Activated CD4-positive, alpha-beta T cell treated with anti-CD3 and anti-CD28 coated beads for 36 hours (primary cell): ENCODE measurements at places on chromosomes 11 and 22. TPM values are rescaled to one million over a fixed set of nuclear protein-coding genes. Genes with fewer than 3 reads are reported as not detected.

The DMC1 gene
- 18.9 TPM for total RNA-seq

The CENPM gene
- 65.2 TPM for total RNA-seq

The ARVCF gene
- total RNA-seq: 1.3 TPM

The ELMOD1 gene
- not detected for total RNA-seq

The ELFN2 gene
- 0.25 TPM for total RNA-seq

The CDCA5 gene
- 111 TPM for total RNA-seq

The IL17REL gene
- 0.16 TPM for total RNA-seq

The GLB1L2 gene
- total RNA-seq: 4.2 TPM

The DYNC2H1 gene
- total RNA-seq: 1.9 TPM

The TPCN2 gene
- total RNA-seq: 10.4 TPM

The LYVE1 gene
- not detected for total RNA-seq

The LRRC74B gene
- not detected for total RNA-seq

The DRD4 gene
- total RNA-seq: 0.30 TPM

The KCNC1 gene
- not detected for total RNA-seq

The LINC01488 gene
- total RNA-seq: not detected

DNA sequence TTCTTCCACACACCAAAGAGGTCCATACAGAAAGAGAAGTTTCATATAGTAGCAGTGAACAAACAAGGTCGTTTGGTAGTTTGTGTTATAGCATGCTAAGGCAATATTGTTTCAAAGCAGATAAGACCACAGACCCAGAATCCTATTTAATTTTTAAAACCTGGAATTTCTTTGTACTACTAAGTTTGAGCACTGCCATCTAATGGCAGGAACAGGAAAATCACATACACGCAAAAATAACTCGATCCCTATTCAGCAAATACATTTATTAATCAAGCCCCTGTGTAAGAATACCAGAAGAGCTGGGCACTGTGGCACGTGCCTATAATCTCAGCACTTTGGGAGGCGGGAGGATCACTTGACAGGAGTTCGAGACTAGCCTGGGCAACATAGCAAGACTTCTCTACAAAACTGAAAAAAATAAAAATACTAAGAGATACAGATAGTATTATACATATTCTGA lies 2.9 kb upstream of the BTBD10 start:
- DNase-seq: no peak

GRCh38 chr11:123206791-123207434 lies 11.9 kb upstream of the CLMP start:
- no peak for DNase-seq

GRCh38 chr22:22048981-22049531 lies 66.5 kb upstream of the TOP3B start:
- no peak for DNase-seq

- DNase-seq: peak; percentile 44
Measured at GRCh38 chr22:45007391-45008185, 2.2 kb downstream of the PHF21B start.

- DNase-seq: peak; percentile 27
Measured at GRCh38 chr11:109864151-109864661, 229.0 kb upstream of the ZC3H12C start.

DNA sequence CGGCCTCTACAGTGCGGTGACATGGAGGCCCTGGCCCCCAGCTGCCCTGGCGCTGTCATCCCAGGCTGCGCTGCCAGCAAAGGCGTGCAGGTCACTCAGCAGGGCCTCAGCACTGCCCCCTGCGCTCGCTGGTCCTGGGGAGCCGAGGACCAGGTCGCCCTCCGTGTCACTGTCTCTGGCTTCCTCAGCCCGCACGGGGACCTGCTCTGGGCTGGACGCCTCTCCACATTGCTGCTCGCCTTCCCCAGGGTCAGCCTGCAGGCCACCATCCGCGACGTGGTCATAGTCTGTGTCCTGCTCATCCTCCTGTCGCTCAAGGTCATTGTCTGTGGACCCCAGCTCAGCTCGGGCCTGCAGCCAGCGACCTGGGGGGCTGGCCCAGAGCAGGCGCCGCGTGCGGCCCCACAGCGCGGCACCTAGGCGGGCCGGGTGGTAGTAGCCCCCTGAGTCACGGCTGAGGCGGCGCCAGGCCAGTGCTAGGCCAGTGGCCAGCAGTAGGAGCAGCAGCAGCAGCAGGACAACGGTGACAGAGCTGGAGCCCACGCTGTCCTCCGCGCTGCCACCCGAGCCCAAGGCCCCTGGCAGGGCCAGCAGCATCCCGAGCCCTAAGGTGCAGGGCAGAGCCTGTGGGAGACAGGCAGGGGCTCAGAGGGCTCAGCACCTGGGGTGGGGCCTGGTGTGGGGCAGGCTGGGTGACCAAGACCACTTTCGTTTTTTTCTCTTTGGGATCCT lies 1.6 kb downstream of the PTPRCAP start:
- peak; percentile 21 for DNase-seq

- no peak for DNase-seq
Measured at GRCh38 chr11:117701781-117702180, 95.2 kb downstream of the DSCAML1 start.

- DNase-seq: no peak
Measured at GRCh38 chr11:17767914-17768313, 33.3 kb downstream of the KCNC1 start.

GRCh38 chr11:115637599-115638241 lies 133.5 kb upstream of the CADM1 start:
- no peak for DNase-seq

- no peak for DNase-seq
Measured at GRCh38 chr22:37549704-37550059, 10.6 kb upstream of the CDC42EP1 start.

GRCh38 chr11:130050257-130050656 lies 19.4 kb upstream of the APLP2 start:
- no peak for DNase-seq

DNA sequence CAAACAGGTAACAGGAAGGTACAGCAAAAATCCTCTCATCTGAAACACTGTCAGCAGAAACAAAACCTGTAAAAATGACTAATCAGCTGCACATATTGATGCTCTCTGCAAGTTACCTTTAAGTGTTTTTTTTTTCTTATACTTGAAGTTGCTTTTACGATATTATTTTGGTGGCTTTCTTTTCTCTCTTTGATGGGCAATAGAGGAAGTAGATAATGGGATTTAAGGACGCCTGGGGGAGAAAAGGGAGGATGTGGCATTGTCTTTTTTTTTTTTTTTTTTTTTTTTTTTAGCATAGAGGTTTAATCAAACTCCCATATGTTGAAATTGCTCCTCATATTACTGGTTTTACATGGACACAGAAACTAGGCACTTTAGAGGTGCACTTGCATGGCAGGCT lies 11.4 kb upstream of the ADSL start:
- DNase-seq: no peak

DNA sequence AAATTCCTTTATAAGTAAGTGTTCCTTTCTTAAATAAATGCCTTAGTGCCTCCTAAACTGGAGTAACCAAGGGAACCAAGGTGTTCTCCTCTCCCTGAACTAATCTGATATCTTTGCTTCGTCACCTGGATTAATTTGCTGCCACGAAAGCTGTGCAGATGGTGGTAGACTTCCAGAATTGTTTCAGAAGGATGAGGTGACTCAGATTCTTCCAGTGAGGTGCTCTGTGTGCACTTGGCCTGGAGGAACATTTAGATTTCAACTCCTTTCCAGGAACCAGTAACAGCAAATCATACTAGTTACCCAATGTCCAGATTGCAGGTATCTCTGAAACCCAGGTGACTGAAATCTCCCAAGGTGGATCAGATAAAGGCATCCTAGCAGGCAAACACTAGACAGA lies 181.9 kb downstream of the FAT3 start:
- no peak for DNase-seq

- DNase-seq: no peak
Measured at GRCh38 chr11:38950867-38951266, 2352.8 kb upstream of the RAG2 start.

DNA sequence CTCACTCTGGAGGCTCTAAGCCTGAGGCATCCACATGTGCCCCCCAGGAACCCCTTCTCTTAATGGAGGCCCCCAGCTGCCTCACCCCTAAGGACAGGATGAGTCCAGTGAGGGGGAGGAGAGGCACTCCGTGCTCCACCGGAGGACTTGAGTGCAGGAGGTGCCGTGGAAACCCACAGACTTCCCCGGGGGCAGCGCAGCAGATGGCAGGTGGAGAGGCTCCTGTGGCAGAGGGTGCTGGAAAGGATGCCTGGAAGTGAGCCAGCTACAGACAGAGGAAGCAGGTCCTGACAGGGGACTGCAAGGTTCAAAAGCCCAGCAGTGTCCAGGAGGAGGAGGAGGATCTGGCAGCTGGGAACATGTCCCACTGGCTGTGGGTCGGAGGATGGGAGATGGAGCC lies 1384.0 kb downstream of the TBC1D22A start:
- no peak for DNase-seq

DNA sequence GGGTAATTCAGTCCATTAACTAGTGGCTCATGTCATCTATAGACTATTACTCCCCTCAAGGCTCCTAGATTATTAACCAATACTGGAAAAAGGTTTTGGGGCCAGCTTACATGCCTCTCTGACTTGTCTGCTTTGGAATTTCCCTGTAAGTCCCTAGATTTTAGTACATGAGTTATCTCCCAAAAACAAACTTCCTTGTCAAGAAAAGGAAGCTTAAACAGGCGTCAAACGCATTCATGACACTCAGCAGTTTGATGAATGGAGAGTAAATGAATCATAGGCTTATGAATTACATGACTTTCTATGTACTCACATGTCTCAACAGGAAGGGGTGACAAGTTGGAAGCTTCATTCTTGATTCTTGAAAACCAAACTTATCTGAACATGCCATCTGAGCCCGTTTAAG lies 70.8 kb downstream of the BLID start:
- no peak for DNase-seq

- no peak for DNase-seq
Measured at GRCh38 chr22:28283068-28283654, 364.1 kb upstream of the PITPNB start.

- DNase-seq: no peak
Measured at GRCh38 chr11:62513626-62514025, 33.0 kb downstream of the AHNAK start.

GRCh38 chr11:33618956-33619355 lies 81.7 kb downstream of the C11orf91 start:
- DNase-seq: no peak

- no peak for DNase-seq
Measured at GRCh38 chr11:11960687-11961086, 47.7 kb downstream of the DKK3 start.

DNA sequence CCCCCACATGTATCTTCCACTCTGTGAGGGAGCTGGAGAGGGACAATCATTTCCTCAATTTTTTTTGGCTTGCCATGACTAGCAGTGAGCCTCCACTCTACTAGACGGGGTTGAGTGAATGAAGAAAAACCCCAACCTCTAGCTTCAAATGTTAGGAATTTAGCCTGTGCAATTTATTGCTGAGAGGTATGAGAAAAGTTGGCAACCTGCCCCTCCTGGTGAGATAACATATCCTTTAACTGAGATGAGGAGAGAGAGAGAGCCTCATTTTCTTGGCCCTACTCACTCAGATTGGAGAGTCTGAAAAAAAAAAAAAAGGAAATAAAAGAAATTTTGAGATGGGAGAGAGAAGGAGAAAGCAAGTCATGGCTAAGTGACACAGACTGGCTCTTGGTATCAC lies 218.2 kb upstream of the CARD18 start:
- DNase-seq: no peak

DNA sequence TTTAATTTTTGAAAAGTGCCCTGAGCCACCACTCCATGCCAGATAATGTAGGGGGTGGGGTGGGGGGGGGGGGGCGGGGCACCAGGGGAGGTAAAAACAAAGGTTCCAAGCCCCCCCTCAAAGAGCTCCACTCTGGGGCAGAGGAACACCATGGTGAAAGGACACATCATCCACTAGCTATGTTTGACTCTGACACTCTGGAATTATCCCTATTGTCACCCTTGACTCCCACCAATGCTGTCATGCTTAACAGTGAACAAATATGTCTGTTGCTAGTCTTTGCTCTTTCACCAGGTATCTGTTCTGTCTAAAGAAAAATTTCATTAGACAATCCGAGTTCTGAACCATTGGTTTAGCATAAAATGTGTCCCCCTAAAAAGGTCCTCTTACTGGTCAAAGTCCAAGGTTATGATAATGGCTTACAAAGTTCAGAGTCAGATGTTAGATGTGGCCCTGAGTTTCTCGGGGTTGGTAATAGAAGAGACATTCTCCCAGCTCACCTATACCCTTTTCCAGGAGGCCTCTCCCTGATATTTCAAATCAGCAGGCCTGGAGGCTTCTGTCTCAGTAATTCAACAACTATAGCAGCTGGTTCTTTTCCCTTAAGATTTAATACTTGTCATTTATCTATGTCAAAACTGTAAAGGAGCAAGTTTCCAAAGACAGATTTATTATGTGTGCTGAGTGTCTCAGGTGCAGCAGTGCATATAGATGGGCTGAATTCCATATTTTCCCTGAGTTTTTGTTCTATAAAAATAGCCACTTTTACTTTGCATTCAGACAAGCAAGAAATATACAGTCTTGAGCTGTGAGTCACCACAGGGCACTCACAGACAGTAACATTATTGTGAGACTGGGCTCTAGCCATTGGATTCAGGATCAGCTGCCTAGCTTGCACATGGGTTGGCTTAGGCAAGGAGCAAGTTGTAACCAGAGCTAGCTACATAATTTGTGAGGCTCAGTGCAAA lies 174.1 kb downstream of the CSNK2A3 start:
- DNase-seq: no peak

DNA sequence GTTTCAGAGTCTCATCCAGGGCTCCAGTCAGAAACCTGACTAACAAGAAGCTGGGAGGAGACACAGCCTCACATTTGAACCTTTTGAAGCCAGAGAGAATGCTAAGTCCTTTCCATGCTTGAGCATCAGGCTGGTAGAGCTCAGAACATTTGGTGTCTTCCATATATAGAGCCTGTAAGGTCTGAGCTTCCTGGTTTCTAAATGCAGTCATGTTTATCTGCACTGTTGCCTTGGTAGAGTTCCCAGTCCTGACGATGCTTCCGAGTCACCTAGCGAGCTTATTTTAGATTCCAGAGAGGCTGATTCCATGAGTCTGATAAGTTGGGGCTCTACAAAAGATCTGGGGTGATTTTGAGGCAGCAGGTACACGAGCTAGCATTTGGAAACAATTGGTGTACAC lies 68.4 kb upstream of the SORL1 start:
- no peak for DNase-seq

GRCh38 chr11:46706886-46707285 lies 6.1 kb downstream of the ZNF408 start:
- no peak for DNase-seq

GRCh38 chr11:134626032-134626431 lies 214.0 kb upstream of the B3GAT1 start:
- DNase-seq: no peak

GRCh38 chr22:46934746-46935491 lies 172.5 kb downstream of the TBC1D22A start:
- peak; percentile 43 for DNase-seq

DNA sequence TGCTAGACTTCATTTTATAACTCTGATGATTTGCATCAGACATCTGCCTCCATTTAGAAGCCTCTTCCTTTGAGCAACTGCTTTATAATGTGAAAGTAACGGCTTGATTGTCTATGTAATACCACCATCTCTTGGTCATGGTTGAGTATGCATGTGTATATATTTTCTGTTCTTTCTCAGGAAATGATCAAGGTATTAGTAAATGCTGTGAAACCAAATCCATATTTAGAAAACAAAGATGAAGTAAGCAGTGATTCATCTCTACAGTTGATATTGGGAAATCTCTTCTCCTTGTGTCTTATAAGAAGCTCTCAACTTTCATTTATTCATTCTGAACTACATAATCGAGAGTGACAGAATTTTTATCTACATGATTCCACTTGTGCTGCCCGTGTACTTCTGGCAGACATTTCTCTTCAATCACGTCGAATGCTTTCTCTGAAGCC lies 104.6 kb upstream of the ANO3 start:
- no peak for DNase-seq

- no peak for DNase-seq
Measured at GRCh38 chr11:119340335-119341221, at the start of gene C1QTNF5. TSS of gene C1QTNF5 (minus strand) at chr11:119340883. CDS start at chr11:119340397, 486 bp downstream.
